ENCODE measurements at places on chromosomes 12 and 14.

- no peak for DNase-seq
Observed at GRCh38 chr12:106187155-106187789, 48.5 kb upstream of the NUAK1 start.

DNA sequence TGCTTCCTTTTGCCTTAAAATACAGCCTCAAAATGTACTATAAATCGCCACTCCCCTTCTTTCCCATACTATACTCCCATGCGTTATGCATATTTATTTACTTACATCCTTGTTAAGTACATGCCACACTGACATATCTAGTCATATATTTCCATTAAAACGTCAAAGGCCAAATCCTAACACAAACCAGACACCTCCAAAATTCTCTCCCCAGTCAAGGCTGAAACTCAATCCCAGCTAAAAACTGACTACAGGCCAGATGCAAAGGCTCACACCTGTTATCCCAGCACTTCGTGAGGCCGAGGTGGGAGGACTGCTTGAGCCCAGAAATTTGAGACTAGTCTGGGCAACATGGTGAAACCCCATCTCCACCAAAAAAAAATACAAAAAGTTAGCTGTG is 5.7 kb upstream of the CAND1 start:
- DNase-seq = no peak

DNA sequence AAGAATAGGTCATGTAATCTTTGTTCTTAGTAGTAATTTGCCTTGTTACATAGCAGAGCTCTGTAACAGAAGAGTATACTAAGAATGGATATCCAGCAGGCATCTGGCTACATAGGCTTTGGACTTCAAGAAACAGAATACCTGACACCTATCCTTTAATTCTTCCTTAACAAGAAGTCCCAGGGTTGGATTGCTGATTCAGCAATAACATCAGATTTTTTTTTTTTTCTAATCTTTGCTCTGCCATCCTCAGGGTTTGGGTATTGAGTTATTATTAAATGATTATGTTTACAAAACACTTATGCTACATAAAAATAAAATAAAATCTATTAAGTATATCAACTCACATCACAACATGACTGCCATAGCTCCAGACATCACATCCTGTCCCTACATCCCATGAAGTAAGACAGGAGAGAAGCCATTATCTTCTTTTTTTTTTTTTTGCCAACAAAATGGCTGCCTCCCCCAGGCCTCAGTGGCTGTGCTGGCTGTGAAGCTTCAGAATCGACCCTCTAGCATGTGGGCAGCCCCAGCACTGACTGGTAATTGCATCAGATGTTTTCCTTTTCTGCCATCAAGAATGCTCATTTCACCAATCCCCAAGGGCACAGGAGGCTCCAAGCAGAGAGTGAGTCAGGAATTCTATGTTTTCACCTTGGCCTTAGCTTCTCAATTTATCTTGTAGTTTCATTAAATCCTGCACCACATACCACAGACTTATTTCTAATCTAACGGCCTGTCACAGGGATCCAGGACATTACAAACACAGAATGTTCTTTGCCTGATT is 186.2 kb downstream of the DICER1 start:
- DNase-seq = no peak

GRCh38 chr12:28253161-28253641 is 62.9 kb downstream of the CCDC91 start:
- no peak for DNase-seq

DNA sequence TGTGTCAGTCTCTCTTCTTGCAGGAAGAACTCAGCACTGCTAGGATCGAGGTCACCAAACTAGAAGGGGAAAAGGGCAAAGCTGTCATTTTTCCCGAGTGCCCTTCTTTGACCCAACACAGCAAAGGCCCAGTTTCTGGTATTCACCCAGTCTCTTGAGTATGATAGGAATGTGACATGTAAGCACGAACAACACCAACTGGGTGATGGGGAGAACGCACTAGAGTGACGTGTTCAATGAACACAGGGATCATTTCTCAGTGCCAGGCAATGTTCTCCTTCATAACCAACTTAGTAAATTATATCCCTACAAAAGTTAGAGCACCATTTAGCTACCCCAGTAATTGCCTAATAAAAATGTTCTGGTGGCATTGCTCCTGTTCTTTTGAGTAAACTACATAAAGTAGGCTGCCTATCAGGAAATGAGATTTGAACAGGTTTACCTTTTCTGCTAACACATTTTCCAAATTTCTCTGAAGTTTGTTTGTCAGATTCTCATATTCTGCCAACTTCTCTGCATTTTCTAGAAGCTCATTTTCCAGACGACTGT is 64.5 kb downstream of the NIN start:
- no peak for DNase-seq

GRCh38 chr14:83826838-83827237 is 1703.1 kb upstream of the FLRT2 start:
- peak; percentile 26 for DNase-seq

DNA sequence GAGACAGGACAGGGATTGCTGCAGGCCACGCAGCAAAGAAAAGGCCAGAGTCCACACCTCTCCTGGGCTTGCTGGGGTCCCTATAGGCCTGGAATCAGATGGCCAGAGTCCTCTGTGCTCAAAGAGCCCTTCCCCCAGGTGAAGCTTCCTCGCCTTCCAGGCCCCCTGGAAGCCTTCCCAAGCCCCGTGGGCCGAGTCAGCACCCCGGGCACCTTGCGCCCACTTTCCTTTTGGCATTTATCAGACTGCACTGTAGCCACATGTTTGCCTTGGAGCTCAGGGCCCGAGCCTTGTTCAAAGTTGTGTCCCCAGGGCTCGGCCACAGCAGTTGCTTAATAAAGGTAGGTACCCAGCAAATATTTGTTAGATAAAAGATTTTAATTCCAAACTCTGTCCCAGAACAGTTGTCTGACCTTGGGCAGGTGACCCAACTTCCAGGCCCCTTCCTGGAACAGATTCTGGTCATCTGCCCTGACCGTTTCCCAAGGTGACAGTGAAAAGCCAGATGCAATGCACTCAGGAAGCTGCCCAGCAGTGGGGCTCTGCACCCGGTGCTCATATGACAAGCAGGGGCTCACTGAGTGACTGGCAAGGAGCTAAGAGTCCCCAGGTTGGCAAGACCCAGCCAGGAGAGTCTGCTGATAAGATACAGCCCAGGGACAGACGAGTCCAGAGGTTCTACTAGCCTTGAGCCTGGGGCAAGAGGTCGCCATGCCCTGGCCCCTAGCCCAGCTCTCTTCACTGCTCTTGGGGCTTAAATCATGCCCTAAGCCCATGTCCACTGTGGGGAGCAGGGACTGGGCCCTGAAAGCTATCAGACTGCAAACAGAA is 81.2 kb downstream of the PITPNM2 start:
- no peak for DNase-seq

DNA sequence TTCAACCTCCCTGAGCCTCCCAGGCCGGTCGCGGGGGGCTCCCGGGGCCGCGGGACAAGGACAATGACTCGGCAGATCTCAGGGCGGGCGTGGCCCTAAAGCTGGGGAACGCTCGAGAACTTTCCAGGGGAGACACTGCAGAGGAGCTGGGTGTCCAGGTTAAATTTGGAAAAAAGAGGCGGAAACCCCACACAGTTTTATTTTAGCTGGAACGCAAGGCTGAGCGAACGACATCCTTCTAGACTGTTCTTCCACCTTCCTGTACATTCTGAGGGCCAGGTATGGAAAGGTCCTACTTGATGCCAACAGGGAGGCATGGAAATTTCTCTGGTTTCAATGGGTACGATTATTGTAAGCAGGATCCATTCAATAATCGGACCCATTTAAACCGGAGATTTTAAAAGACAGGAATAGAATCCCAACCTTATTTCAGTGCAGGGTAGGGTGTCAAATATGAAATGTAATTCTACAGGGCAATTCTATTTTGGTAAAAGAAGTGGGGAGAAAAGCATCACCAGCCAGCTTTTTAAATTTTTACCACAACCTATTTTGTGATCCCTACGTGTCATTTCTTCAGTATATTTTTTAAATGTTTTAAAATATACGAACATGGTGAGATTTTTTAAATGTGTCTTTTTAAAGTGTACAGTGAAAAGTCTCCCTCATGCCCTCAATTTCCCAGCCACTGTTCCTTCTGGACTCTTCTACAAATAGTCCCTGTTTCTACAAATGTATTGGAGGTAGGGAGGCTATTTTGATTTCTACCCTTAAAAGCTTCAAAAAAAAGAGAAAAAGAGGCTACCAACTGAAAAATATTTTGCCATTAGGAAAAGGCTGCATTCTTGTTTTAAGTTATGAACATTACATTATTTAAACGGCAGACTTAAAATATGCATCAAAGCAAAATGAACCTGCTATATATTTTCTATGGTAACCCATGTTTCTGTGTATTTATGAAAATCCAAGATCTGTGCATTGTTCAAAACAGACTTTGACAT is 1.1 kb upstream of the UBC start:
- no peak for DNase-seq

DNA sequence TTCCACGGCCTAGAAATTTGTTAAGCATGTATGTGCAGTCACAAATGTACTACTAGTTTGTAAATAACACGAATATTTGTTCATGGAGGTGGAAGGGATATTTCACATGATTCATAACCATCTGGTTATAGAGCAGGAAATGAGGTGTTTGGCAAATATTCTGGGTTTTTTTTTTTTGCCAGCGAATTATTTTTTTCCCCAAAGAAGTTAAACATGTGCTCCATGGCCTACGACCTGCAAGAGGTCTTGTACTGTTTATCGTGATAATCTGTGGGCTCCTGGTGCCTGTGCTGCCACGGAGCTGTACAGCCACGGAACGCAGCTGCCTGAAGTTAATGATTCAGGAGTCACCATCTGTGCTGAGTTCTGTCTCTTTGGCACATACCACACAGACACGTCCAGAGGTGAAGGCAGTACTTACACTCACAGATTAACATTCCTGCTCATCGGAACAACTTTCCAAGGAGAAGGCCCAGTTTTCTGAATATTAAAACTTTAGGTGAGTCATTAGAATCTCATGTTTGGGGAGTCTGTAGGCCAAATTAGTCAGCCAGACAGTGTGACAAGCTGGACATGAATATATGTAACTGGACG is 156.3 kb downstream of the TMX1 start:
- peak; percentile 97 for DNase-seq

DNA sequence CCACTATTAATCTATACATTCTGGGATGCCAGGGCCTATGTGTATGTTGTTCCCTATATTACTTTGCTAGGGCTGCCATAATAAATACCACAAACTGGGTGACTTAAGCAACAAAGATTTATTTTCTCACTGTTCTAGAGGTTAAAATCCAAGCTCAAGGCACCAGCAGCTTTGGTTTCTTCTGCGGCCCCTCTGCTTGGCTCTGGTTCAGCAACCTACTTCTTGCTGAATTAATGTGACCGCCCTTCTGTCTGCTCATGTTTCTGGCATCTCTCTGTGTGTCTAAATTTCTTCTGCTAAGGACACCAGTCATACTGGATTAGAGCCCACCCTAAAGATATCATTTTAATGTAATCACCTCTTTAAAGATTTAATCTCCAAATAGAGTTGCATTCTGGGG is 84.7 kb downstream of the ZNF664 start:
- no peak for DNase-seq

All from GM04504 (cell line).